ENCODE measurements at places on chromosomes 13 and 19.
A peak's percentile ranks its signal among the peaks of the same experiment; 100 is the strongest.

DNA sequence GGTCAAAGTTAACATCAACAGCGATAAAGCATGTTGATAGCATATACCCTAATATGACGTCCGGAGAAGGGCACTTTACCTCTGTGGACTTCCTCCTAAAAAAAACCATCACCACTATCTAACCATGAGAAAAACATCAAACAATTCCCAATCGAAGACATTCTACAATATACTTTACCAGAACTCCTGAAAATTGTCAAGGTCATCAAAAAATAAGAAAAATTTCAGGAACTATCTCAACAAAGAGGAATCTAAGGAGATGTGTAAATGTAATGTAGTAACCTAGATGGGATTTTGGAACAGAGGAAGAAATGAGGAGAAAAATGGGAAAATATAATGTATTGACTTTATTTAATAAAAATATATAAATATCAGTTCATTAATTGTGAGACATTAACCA is 1026.8 kb upstream of the MIR17HG start:
- no peak for DNase-seq

- DNase-seq = peak; percentile 92
These were observed at the start of gene CERS4 for GRCh38 chr19:8208922-8209461. Gene CERS4, plus strand, starts transcription at chr19:8209370. Its CDS starts 41,707 bp downstream, at chr19:8251077.

DNA sequence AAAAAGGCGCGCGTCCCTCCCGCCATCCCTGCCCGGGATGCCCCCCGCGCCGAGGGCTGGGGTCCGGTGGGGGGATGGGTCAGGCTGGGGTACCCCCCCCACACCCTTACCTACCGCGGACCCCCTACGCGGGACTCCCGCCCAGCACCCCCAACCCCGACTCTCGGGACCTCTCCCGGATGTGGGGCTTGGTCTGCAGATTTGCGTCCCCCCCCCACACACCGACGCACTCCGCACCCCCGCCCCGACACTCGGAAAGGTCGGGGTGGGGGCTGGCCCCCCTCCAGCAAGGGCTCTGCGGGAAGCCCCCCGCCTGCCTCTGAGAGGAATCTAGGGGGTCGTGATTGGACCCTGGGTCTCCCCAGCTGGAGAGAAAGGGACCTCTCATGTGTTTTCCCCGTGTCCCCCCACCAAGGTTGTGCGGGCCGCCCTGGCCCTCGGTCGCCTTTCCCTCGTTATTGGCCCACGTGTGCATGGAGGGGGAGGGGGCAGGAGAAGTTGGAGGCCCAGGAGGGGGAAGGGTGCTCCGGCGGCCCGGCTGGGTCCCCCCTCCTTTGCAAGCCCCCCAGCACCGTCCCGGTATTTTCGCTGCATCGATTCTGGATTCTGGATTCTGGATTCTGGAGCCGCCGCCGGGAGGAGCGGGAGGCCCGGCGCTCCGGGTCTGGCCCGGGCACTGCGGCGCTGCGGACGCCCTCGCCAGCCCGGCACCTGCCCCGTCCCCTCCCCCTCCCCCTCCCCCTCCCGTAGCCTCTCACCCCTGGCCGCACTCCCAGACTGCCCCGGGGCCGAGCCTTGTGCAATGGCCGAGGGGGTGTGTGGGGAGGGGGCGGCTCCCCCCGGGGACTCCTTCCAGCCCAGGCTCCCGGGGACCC is 607 bp downstream of the NFIC start:
- peak; percentile 77 for DNase-seq

GRCh38 chr19:18939922-18940768 is 872 bp downstream of the HOMER3 start:
- DNase-seq = peak; percentile 47

DNA sequence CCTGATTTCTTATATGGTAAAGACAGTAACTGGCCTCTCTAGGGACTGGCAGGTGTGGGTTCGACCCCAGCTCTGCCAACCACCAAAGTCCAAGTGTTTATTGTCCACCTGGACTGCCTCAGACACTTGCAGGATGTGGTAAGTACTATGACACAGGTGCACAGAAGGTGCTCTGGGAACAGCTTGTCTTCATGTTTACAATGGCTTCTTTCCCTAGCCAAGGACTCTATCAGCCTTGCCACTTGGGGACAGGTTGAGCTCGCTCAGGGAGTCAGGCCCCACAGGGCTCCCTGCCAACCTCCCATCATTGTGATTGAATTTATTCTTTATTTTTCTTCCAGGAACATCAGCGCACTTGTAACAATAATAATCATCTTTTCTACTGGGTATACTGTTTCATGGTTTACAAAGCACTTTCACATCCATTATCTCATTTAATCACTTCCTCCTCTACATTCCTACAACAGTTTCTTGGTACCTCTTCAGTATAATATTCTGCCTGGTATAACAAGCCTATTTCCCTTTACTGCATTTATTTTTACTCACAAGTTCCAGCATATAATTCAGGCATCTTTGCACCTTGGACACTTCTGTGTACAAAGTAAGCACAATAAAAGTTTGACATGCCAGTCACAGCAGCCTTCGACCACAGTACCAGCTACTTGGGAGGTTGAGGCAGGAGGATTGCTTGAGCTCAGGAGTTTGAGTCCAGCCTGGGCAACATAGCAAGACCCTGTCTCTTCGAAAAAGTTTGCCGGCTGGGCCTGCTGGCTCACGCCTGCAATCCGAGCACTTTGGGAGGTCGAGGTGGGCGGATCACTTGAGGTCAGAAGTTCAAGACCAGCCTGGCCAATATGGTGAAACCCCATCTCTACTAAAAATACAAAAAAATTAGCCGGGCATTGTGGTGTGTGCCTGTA is 24.2 kb upstream of the GATAD2A start:
- no peak for DNase-seq

DNA sequence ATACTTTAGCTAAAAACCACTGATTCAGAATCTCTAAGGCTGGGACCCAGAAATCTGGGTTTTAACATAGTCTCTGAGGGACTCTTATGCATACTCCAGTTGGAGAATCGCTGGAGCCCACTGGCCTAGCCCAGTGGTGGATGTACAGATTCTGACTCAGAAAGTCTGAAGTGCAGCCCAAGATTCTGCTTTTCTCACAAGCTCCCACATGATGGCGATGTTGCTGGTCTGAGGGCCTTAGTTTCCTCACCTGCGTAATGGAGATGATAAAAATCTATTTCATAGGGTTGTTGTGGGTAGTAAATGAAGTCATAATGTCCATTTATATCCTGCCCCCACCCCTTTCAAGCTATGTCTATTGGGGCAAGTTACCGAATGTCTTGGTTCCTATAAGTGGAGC is 7.7 kb upstream of the CDADC1 start:
- DNase-seq = no peak

DNA sequence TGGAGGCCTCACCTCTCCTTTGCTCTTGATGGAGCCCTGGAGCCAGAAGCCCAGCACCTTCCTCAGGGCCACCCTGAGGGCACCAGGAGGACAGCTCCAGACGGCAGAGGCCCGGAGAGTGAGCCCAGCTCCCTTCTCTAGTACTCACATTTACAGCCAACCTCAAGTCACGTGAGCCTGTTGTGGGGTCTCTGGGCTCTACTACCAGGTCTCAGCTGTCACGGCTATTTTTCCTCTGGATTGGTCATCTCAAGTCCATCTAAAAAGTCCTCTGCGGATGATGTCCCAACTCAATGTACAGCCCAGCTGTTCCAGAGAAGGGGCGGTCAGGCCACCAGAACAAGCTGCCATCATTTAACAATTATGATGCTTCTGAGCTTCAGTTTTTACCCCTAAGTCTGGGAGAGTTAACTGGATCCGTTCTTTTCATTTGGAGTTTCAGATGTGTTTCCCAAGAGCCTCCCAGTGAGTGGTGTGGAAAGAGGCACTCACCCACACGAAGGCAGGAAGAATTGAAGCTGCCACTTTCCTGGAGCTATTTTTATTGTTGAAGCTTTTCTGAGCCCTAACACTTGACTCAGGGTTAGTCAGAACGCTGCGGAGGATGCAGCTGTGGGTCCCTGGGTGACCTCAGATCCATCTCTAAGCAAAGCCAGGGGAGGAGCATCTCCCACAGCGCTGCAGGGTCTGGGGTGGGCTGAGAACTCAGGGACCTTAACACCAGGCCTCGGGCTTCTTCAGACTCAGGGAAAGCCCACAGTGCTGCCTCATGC is 143.5 kb upstream of the UBL3 start:
- DNase-seq = no peak

GRCh38 chr19:44800461-44800860 is 8.4 kb upstream of the BCAM start:
- DNase-seq = peak; percentile 99

All from H1 (cell line).